ENCODE measurements at places on chromosomes 12 and 14.

DNA sequence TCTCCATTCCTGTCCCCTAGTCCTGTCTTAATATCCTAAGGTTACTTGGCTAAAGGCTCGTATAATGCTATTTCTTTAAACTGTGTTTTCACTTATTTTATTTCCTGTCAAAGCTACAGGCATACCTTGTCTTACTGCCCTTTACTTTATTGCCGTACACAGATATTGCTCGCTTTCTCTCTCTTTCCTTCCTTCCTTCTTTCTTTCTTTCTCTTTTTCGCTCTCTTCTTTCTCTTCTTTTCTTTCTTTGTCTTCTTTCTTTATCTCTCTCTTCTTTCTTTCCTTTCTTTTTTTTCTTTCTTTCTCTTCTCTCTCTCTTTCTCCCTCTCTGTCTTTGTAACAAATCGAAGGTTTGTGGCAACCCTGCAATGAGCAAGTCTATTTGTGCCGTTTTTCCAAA, 123.9 kb upstream of the ARHGAP5 start:
- DNase-seq: no peak

DNA sequence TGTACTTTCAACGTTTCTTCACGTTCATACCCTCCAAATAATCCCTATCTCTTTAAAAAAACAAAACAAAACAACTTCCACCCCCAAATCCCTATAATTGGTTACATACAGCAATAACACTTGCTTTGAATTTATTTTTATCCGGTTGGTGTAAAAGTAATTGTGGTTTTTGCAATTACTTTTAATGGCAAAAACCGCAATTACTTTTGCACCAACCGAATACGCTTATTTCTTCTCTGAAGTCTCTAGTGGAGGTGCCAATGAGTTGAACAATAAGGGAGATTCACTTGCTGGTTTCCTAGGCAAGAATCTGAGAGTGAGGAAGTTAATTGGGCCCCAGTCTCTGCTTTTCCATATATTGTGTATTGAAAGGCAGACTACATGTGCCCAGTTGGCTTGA, 133.3 kb downstream of the DACT1 start:
- no peak for DNase-seq

GRCh38 chr12:52207895-52208294, 16.1 kb upstream of the KRT80 start:
- DNase-seq: no peak

- no peak for DNase-seq
These were observed 179.2 kb upstream of the C14orf180 start for GRCh38 chr14:104400355-104400754.

GRCh38 chr14:98069712-98070171, 1202.3 kb downstream of the BCL11B start:
- DNase-seq: no peak

DNA sequence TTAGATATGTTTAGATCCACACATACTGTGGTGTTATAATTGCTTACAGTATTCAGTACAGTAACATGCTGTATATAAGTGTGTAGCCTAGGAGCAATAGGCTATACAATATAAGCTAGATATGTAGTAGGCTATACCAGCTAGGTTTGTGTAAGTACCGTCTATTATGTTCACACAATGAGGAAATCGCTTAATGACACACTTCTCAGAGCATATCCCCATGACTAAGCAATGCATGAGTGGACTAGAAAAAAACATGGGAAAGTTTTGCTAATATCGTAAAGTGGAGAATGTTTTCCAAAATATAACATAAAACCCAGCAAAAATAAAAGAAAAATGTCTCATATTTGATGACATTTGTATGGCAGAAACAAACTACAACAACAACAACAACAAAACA, 27.3 kb downstream of the AKAP3 start:
- DNase-seq: no peak

GRCh38 chr12:91225316-91225715, 42.7 kb upstream of the DCN start:
- DNase-seq: no peak

- no peak for DNase-seq
These were observed 103.2 kb upstream of the VRK1 start for GRCh38 chr14:96693987-96694386.

- DNase-seq: no peak
These were observed 44.4 kb downstream of the UBE3B start for GRCh38 chr12:109521831-109522230.

- no peak for DNase-seq
These were observed 181.8 kb downstream of the GRIN2B start for GRCh38 chr12:13799574-13799973.

DNA sequence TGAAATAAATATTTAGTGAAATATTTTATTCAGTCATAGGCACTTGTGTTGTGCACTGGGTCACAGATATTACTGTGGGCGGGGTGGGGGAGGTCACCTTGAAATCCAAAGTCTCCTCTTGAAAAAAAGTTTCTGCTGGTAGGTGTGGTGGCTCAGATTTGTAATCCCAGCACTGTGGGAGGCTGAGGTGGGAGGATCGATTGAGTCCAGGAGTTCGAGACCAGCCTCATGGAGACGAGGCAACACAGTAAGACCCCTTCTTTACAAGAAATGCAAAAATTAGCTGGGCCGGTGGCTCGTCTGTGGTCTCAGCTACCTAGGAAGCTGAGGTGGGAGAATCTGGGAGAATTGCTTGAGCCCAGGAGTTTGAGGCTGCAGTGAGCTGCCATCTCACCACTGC, 913 bp upstream of the C2CD5 start:
- no peak for DNase-seq

- DNase-seq: no peak
These were observed 15.4 kb upstream of the PAWR start for GRCh38 chr12:79706156-79706555.

DNA sequence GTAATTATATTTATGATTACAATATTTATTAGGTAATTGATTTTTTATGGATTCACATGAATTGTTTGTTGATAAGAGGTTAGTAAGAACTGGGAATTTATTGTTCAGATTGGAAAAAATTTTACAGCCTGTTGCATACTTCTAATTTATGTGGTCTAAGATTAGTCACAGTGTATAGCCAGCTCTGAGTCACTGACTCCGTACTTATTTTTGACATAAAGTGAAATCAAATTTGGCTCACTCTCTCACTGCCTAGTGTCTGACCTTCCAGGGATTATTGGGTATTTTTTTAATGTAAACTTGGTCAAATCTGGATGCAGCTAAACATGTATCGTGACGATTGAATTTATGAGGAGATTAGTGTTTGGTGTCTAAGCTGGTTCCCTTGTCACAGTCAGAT, 109.3 kb downstream of the PTPRQ start:
- DNase-seq: no peak

GRCh38 chr12:108611884-108612415, 14.1 kb upstream of the TMEM119 start:
- DNase-seq: no peak

DNA sequence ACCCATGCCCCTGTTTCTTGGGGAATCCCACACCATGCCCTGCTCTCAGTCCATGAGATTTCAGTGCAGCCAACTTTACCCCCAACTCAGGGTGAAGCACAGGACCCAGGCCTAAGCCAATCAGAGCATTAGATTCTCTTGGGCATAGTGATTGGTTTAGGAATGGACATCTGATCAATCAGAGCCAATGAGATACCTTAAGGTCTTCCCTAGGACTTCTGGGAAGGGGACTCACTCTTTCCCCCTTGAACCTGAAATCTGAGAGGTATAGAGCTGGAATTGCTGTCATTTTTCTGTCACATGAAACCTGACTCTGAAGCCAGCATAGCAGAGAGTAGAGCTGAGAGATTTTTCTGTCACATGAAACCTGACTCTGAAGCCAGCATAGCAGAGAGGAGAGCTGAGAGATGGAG, 127.1 kb downstream of the ZFP36L1 start:
- no peak for DNase-seq

DNA sequence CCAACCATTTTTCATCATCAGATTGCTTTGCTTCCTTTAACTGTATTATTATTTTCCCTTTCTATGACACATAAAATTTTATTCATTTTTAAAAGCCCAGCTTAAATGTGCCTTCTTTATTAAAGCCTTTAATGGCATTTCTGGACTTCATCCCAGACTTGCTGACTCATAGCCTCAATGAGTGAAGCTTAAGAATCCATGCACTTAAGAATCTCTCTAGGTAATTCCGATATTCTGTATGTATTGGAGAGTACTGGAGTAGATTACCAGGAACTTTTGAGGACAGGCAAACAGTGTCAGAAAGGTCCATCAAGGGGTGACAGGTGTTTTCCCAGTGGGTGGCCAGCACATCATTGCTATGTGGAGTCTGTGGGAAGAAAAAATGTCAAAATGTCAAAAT, 107.9 kb downstream of the PTPRQ start:
- no peak for DNase-seq

DNA sequence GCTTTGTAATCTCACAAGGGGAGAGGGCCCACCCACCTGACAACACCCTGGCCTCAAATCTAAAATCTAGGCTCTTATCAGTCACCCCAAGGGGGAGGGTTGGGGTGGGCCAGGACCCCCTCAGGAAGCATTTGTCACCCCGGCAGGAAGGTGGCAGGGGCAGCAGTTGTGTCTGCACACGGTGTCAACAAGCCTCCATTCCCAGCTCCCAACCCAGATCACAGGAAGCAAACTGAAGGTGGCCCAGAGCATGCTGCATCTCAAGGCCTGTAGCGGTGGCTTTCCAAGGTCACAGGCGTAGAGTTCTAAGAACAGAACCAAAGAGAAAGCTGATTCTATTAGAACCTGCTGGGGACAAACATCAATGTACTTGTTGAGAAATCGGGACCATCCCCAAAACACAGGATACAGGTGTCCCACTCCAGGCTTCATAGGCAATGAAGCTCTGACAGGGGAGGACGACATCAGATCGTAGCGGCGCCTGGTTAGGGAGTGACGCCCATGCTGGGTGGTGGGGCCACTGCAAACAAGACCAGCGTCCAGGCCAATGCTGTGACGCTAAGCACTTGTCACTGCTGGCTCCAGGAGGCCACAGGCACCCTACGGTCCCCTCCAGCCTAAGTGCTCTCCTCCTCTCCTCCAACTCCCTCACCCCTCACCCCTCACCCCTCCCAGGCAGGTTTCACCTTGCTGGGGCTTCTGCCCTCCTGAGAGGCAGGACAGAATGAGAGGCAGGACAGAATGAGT, 52.9 kb downstream of the CCDC88C start:
- DNase-seq: no peak

DNA sequence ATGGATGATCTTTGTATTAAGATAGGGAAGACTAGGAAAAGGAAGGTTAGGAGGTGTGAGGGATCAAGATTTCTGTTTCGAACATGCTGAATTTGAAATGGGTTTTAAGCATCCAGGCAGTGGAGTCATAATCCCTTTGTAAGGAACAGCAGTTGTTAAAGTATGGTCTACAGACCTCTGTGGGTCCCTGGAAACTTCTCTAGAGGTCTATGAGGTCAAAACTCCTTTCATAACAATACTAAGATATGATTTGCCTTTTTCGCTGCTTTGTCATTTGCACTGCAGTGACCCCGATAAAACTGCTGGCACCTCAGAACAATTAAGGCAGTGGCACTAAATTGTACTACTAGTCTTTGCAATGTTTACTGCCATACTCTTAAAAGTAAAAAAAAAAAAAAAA, 1.5 kb downstream of the RAD51AP1 start:
- no peak for DNase-seq

GRCh38 chr14:31006703-31007102, 18.7 kb upstream of the AP4S1 start:
- DNase-seq: no peak

GRCh38 chr14:53473480-53473879, 320.4 kb upstream of the DDHD1 start:
- no peak for DNase-seq

DNA sequence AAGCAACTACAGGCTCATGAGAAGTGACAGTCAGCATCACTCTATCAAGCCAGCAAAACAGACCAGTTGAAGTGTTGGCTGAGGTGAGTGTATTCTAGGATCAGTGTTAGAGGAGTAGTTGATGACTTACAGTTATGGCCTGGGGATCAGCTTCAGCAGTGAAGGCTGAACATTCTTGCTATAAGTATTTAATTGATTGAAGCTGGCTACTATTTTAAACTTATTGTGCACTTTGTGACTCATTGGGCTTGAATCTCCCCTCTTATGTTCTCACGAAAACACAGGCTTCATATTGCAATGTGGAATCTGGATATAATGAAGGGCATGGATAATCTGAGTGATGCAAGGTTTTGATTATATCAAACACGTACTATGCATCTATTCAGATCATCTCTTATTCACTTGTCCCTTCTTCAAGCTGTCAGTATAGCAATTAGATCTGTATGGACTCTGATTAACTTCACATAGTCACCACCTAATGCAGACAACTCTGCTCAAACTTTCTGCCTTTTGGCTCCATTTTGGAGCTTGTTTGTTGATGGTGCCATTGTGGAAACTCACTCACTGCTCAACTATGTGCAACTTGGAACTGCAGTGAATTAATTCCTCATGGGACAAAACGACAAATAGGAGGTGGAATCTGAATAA, 309.2 kb downstream of the SLC16A7 start:
- DNase-seq: no peak

- no peak for DNase-seq
These were observed 5.8 kb downstream of the WSB2 start for GRCh38 chr12:118055144-118055557.

DNA sequence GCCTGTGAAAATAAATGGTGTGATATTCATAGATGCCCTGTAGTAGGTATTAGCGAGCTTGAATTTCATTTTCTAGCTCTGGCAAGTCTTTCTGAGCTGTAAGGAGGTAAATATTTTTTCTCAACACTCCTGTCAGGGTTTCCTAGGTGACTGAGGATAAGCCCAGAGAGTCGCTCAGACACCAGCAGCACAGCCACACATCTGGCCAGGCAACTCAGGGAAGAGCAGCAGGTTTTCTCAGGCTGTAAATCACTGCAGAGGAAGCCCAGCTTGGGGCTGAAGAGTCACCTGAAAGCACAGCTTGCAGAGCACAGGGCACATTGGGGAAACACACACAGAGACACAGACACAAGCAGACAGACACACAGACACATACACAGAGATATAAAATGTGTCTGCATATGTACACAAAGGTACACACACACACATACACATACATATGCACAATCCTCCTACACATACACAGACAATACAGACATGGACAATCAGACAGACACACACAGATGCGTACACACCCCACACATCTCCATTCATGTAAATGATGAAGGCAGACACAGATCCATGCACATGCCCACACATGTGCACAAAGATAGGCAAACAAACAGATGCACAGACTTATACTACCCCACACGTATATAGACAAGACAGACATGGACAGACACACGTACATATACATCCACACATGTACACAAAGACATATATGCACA, 232.0 kb upstream of the TMTC1 start:
- DNase-seq: no peak

GRCh38 chr12:130947028-130947613, 6.6 kb upstream of the ADGRD1 start:
- DNase-seq: no peak

Data from nucleus accumbens (tissue), 56 donors.